ENCODE measurements at places on chromosomes 12 and 14.

DNA sequence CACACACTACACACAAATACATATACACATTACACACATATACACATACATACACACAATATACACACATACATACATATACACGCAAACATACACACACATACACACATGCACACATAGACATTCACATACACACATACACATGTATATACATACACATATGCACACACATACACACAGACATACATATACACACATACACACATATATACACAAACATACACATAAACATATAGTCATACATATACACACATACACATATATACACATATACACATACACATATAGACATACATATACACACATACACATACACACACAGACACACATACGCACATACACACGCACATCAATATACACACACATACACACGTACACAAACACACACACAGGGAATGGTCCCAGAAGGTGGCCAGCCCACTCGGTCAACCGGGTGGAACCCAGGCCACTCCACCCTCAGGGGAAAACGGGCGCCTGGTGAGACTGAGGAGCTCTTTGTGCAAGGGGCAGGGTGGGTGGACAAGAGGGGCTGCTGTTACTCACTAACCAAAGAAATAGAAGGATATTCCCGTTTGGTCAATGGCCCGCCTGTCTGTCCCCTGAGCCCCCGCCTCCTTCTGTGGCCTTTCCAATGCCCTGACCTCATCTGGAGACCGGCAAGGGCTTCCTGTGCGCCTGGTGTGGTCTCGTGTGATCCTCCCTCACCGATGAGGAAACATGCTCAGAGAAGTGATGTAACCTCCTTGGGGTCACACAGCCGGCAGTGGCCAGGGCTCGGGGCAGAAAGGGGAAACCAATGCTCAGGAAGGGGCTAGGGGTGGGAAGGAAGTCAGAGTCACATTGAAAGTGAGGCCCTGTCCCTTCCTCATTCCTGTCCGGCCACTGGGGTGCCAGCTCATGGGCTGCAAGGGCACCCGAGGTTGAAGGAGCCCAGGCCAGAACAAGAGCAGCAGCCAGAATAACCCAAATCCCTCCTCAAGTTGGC lies 5.3 kb downstream of the TRPV4 start:
- no peak for DNase-seq

DNA sequence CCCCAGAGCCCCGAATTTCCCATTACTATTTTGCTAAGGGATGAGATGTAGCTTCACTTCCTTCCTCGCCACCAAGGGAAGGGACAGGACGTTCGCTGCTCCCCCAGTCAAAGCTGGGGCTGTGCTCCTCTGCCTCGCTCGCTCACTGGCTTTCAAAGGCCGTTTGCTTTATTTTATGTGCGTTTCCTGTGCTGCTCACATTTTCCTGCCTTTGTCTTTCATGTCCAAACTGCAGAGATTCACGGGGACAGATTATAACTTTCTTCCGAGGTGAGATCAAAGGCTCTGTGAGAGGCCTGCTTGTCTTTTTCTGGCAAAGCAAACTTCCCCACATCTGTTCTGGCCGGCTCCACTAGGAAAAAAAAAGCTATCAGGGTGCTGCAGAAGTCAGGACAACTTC lies 76.0 kb upstream of the FZD10 start:
- no peak for DNase-seq

DNA sequence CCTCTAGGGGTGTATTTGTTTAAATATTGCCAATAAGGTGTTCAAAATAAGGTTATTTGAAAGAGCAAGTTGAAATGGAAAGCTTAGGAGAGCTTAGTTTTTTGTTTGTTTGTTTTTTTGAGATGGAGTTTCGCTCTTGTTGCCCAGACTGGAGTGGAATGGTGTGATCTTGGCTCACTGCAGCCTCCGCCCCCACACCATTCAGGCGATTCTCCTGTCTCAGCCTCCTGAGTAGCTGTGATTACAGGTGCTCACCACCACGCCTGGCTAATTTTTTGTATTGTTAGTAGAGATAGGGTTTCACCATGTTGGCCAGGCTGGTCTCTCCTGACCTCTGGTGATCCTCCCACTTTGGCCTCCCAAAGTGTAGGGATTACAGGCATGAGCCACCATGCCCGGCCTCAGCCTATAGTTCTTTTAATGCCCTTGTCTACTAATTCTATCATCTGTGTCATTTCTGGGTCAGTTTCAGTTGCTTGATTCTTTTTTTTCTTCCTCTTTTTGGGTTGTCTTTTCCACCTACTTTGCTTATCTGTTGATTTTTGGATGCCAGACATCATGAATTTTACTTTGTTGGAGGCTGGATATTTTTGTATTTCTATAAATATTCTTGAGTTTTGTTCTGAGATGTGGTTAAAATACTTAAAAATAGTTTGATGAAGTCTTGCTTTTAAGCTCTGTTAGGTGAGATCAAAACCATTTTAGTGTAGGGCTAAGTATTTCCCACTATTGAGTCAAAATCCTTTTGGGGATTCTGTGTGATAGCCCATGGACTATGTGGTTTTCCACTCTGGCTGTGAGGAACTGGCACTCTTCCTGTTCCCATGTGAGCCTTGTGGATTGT lies 18.7 kb downstream of the RCOR1 start:
- DNase-seq, result no peak

- no peak for DNase-seq
Observed at GRCh38 chr12:127767656-127768055, 499.3 kb upstream of the TMEM132C start.

DNA sequence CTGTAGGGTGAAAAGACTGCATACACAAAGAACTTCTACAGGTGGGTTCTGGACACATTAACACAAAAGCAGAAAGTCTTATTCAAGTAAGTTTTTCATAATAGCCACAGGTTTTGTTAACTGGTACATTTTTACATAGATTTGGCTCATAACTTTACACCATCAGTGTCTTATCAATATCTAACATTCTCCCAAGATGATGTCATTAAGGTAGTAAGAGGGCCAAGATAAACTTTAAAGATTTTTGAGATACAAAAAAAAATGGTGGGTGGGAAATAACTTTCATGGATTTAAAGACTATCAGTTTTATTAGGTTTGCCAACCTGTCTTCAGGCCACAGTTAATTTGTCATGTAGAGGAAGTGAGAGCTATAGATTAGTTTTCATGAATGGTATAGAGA lies 1.7 kb downstream of the SUPT16H start:
- no peak for DNase-seq

DNA sequence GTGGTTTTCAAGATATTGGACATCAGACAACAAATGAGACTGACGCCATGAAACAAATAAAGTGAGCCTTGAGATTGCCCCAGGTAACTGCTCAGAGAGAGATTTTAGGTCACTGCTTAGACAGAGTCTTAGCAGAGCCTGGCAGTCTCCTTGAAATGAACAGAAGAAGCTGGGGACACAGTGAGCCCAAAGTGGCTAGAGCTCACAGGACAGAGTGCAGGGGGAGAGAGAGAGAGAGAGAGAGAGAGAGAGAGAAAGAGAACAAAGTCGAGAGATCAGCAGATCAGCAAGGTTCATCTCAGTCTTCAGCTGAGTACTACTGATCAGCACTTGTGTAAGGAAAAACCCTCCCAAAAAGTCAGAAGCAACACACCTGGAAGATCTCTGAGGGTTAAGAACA lies 147.4 kb downstream of the RMST start:
- DNase-seq, result no peak

DNA sequence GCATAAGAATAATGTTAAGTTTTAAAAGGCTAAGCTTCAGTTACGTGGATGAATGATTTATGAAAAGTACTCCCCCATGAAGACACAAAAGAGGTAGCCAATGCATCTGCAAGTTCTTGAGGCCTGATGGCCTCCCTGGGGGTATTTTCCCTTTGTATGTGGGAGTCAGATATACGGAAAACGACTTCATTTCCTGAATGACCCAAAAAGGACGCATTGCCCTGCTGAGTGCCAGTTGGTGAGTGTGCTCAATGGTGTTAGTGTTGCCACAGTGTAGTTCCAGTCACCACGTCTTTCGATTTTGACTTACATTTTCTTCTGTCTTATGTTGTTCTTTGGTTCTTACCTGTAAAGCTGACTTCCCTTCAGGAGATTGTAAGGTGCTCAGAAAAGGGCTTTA lies 8.0 kb downstream of the ETV6 start:
- peak; percentile 21 for DNase-seq

- DNase-seq, result peak; percentile 53
Observed at GRCh38 chr12:68317047-68317667, 15.0 kb downstream of the MDM1 start.

- no peak for DNase-seq
Observed at GRCh38 chr12:27802511-27802910, 22.5 kb upstream of the MANSC4 start.

GRCh38 chr12:63266988-63267387 lies 116.0 kb upstream of the AVPR1A start:
- DNase-seq, result no peak

- no peak for DNase-seq
Observed at GRCh38 chr12:132021965-132022364, 72.2 kb downstream of the EP400 start.

GRCh38 chr12:23006413-23006812 lies 381.4 kb downstream of the ETNK1 start:
- DNase-seq, result no peak

GRCh38 chr12:55955800-55956508 lies 9.9 kb downstream of the PMEL start:
- DNase-seq, result peak; percentile 46

DNA sequence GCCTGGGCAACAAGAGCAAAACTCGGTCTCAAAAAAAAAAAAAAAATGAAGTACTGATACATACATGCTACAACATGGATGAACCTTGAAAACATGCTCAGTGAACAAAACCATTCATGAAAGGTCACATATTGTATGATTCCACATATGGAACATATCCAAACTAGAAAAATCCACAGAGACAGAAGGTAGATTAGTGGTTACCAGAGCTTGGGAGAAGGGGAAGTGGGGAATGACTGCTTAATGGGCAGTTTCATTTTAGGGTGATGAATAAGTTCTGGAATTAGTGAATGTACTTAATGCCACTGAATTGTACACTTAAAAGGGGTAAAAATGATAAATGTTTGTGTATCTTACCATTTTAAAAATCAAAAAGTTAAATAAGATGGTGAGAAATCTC lies 2.7 kb downstream of the ITGB7 start:
- no peak for DNase-seq

GRCh38 chr12:122724641-122725243 lies 5.9 kb downstream of the HCAR1 start:
- no peak for DNase-seq

- peak; percentile 56 for DNase-seq
Observed at GRCh38 chr12:111981987-111982386, 31.0 kb downstream of the TMEM116 start.

GRCh38 chr14:101069666-101070362 lies 166.3 kb upstream of the RTL1 start:
- no peak for DNase-seq

- no peak for DNase-seq
Observed at GRCh38 chr12:81206429-81206828, 128.6 kb downstream of the ACSS3 start.

DNA sequence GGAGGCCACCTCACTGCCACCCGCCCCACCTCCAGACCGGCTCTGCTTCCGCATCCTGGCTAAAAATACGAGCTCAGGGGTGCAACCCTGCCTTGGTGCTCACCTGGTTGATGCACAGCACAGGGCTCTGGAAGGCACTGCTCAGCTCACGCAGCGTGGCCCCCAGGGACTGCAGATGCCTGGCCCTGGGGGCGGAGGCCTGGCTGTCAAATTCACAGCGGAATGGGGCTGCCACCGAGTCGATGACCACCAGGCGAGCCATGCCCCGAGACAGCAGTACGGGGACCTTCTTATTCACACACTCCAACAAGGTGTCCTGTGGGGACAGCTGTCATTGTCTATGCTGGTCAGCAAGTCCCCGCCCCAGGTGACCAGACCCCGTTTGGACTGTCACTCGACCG lies 16.0 kb downstream of the XRCC3 start:
- DNase-seq, result no peak

DNA sequence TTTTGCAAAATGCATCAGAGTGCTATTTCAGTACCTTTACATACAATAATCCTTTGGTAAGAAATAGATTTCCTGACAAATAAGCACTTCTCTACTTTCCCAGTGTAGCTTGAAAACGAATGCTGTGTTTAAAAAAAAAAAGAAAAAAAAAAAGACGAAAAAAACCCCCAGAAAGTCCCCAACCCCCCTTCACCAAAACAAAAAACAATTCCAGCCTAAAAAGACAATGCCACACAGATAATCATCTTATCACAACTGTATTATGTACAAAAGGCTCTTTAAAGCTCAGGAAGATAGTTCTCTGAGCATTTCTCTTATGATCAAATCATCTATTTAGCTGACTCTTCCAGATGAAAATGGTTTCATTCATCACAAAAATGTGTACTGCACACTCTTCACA lies 1.6 kb downstream of the FERMT2 start:
- no peak for DNase-seq

DNA sequence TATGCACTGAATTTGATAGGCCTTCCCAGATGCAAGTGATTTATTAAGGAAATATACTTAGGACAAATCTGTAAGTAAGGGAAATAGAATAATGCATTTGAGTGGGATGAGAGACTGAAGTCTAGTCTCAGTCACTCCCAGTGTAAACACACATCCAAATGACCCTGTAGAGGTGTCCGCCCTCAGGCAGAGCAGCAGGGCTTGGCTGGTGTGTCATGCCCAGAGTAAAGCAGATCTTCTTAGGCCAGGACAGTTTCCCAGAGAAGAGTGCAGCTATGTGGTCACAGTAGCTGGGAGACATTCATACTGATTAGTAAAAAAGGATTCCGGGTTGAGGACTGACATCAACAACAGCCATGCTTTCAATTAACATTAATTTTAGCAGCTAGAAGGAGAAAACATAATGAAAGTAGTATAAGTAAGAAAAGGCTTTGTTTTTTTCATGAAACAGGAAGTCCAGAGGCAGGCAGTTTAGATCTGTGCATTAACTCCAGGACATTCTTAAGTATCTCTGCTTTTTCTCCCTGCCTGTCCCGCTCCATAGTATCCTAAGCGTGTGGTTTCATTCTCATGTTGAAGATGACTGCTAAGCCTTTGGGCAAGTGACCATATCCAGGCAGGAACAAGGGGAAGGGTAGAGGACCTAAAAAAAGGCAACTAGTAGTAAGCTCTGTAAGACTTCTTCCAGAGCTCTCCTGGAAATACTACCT lies 35.7 kb downstream of the CNTN1 start:
- no peak for DNase-seq

GRCh38 chr14:34620115-34620514 lies 9.8 kb downstream of the SNX6 start:
- DNase-seq, result no peak

DNA sequence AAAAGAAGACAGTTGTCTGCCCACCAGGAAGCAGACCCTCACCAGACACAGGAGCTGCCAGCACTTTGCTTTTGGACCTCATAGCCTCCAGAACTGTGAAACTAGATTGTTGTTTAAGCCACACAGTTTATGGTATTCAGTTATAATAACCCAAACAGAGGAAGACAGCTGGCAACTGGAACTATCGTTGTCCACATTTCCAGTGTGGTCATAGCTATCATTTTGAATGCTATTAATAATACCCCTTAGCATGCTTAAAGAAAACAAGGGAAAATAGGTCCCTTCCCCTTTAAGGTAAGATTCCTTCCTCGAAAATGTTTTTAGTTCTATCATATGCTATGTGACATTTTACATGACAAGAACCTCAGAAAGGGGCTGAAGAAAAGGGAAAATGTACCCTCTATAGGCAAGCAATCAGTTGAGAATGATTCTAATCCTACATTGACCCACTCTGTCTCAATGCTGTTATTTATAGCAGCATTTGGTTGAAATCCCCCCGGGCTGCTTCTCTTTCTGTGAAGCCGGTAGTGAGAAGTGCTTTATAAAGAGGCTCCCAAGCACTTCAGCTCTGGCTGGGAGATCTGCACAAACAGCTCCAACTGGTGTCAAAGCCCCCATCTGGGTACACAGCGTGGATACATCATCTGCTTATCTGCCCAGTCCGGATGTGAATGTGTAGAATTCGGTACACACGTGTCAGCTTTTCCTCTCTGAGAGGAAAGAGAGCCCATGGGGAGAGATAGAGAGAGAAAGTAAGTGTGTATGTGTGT lies 221.2 kb upstream of the FLRT2 start:
- DNase-seq, result peak; percentile 3
